Fibroblast of pulmonary artery (primary cell): ENCODE measurements at places on chromosomes 1 and 21.
A peak's percentile ranks its signal among the peaks of the same experiment; 100 is the strongest.

GRCh38 chr21:39196310-39196709 lies 13.1 kb upstream of the PSMG1 start:
- no peak for DNase-seq

DNA sequence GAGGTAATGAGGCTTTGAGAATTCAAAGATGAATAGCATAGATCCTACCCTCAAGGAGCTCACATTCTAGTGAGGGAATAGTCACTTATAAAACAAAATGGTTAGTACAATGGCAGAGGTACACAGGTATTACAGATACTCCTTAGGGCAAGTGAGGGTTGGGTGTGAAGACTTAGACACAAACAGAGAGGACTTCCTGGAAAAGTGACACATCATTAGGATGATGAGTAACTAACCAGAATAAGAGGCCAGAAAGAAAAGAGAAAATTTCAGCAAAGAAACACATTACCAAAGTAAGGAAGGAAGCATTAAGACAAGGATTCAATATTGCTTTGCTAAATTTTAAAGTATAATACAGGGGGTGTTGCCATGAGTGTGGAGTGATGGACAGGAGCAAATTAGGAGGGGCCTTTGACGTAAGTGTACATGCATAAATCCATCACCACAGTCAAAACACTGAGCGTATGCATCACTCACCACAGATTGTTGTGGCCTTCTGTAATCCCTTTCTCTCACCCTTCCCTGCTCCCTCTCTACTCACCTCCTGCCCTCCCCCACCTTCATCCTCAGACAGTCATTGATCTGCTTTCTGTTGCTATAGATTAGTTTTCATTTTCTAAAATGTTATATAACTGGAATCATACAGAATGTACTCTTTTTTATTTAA lies 7.9 kb downstream of the CD53 start:
- DNase-seq = no peak

DNA sequence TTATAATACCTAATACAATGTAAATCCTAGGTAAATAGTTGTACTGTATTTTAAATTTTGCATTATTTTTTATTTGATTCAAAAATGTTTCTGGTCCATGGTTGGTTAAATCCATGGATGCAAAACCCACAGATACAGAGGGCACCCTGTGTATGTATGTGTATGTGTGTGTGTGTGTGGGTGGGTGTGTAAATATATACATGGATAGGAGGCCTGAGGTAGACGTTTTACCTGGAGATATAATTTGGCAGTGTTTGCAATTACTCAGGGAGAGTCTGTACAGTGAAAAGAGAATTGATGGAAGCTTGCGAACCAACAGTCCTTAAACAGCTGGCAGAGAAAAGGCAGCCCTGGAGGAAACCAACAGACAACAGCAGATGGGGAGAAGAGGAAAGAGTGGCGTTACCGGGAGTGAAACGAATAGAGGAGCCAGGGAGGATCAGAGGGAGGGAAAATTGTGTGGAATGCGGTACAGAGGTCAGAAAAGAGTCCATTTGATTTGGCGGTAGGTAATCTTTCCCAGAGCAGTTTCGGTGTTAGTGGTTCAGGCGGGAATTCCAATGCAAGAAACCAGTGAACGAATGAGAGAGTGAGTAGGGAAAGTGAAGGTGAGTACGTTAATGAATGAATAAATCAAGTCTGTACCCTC lies 47.9 kb upstream of the NBL1 start:
- DNase-seq = no peak

DNA sequence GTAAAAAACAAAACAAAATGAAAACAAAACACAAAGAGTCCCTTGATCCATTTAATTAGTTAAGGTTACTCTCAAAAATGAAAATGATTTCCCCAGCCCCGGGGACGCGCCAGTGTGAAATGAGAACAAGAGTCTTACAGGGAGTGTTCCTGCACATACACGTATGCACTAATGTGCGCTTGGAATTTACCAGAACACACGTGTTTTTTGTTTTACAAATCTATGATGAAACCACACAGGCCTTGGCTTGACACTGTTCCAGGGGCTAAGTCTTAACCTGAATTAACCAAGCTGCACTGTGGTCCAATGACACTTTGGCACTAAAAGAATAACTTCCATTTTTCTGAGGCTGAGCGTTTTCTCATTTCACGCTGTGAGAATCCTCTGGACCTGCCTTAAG lies 63.7 kb downstream of the SLC45A1 start:
- DNase-seq = peak; percentile 28

DNA sequence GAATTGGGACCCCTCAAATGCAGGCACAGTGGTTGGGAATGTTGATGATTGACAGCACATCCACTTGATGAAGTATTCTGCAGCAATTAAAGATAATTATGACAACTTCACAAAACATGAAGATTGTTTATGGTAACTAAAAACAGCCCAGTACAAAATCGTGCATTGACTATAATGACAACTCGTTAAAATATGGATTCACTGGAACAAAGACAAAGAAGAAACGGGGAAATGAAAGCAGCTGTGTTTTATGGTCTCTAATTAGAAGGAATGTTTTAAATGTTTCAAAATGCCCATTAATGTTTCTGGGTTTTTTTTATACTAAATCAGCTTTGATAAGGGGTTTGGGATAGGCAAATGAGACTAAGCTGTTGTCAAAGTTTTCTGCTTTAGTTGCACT lies 36.1 kb downstream of the NIPAL3 start:
- DNase-seq = no peak

GRCh38 chr1:244391761-244392160 lies 59.9 kb downstream of the ADSS2 start:
- no peak for DNase-seq

DNA sequence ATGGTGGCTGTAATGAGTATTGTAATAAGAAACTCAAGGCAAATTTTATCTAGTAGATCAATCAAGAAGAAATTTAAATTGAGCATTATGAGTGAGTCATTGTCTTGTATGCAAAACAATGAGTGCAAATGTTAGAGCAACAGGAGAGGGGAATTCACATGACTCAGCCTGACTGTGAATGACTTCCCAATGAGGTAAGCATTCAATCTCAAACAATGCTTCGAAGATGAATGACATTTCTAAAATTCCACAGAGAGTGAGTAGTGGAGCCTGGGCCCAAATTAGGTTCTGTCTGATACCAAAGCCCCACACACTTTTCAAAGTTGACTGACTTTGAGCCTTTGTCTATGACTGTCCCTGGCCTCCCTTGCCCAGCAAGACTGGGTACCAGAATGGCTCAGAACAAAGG lies 738.0 kb downstream of the PTPRU start:
- peak; percentile 68 for DNase-seq

DNA sequence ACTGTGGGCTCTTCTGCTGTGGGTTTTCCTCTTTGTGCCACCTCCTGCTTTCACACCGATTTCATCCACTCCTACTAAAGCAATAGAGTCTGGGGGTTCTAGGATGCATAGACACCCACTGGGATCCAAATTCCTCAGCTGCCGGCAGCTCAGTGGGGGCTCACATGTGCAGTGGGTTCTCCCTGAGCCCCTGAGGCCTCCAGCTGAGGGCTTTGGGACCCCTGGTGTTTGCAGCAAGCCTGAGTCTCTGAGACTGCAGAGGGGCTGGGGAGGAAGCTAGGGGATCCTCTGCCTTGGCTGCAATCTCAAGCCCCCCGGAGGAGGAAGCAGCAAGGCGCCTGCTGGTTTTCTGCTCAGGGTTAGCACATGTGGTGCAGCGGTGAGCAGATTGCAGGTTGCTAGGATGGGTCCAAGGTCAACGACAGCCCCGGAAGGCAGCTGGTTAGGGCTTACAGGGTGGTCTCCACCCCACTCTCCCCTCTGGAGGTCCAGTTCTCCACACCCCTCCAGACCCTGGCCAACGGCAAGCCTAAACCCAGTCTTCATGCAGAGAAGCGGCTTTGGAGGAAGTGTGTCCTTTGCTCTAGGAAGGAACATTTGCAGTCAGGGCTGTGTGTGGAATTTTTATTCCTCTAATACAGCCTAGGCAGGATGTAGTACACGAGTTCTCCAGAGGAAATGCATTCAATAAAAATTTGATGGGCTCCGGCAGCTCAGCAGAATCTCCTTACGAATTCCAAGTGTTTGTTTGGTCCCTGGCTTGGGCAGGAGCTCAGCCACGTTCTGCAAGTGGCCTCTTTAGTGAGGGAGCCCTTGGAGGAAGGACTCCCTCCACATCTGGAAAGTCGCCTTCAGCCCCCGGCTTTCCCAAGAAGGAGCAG lies 269.1 kb upstream of the VAMP3 start:
- no peak for DNase-seq

- no peak for DNase-seq
Observed at GRCh38 chr1:181222972-181223505, 134.5 kb downstream of the IER5 start.

DNA sequence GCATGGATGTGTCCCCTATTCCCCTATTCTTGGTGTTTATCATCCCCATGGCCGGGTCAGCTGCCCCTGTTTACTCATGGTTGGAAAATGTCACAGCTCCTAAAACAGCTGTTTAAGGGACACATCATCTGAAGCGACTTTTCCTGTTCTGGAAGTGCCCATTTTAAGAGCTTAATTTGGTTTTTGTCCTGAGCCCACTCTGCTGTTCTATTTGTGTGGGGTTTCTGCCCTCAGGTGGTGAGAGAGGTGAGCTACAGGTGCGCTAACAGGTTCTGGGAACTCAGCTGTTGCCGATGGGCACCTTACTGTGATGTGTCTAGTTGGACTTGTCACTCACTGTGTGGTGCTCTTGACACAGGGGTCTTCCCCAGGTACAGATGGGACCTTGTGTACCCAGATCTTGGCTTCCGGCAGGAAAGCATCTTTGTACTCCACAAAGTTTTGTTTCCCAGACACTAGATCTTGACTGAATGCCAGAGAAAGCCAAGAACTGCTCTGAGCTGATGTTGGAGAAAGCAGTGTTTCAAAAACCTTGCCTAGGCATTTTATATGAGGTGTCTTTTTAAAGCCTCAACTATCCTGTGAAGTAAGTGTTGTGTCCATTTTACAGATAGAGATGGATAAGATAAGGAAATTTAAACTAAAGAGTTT lies 59.0 kb upstream of the CD1D start:
- peak; percentile 58 for DNase-seq

- DNase-seq = no peak
Observed at GRCh38 chr1:245650441-245650960, 495.7 kb downstream of the KIF26B start.

- DNase-seq = no peak
Observed at GRCh38 chr1:49397086-49397485, 620.4 kb upstream of the BEND5 start.

DNA sequence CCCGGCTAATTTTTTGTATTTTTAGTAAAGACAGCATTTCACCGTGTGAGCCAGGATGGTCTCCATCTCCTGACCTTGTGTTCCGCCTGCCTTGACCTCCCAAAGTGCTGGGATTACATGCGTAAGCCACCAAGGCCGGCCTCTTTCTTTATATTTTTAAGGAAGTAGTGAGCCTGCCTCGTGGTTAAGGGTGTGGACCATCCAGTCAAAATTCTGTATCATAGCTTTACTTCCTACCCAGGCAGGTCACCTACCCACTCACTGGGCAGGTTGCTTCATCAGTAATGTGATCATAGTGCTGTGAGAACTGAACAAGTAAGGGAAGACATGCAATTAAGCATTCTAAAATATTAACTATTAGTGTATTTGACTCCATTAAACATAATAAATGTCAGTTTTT lies 8.1 kb upstream of the ACOT7 start:
- DNase-seq = no peak

DNA sequence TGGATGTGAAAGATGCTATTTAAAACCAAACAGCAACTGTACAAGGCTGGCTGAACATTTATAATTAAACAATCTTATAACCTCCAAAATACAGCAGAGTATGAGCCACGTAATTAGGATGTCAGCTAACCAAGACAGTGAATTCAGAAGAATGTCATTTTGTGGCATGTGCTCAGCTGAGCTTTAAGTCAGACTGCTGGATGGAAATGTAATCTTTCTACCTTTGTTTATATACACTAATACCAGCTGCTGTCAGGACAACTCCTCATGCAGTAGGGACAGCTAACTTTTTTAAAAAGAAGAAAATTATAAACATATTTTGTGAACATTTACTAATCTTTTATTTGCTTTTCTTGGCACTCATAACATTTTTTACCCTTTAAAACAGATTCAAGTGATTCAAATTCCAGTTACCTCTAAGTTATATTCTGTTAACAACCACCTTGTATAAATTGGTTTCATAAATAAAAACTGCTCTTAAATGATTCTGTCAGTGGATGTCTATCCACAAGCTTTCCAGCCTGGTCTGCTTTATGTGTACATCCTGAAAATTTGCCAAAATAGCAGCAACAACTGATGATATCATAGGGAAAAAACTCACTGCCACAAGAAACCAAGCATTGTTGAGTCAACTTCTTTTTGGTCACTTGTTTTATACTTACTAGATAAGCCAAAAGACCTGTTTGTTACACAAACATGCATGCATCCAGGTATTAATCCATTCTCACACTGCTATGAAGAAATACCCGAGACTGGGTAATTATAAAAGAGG lies 36.1 kb downstream of the DPH5 start:
- DNase-seq = peak; percentile 89

DNA sequence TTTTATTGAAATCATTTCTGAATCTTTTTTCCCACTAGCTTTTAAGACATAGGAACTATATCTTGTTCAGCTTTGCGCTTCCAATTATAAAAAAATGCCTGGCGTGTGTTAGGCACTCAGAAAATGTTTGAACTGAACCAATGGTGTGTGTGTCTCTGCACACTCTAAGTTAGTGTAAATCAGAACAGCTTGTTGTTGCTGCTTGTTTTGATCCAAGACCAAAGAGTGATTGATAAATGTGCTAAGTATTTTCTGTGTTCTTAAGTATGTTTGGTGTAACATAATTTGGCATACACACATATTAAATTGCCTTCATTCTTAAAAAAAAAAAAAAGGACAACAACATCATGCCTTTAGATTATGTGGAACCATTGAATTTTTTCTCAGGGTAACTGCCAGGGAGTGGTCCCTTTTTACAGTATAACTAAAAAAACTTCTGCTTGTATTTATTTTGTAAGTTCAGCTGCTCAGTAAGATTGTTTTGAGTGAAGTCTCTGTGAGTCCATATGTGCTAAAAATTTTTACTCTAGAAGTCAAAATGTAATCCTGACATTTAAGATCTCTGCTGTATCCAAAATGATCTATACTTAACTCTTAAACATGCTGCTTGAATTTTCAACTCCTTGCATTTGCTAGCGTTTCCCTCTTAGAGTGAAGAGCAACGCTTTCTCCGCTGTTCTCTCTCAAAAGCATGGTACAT lies 8.7 kb downstream of the CD55 start:
- no peak for DNase-seq

DNA sequence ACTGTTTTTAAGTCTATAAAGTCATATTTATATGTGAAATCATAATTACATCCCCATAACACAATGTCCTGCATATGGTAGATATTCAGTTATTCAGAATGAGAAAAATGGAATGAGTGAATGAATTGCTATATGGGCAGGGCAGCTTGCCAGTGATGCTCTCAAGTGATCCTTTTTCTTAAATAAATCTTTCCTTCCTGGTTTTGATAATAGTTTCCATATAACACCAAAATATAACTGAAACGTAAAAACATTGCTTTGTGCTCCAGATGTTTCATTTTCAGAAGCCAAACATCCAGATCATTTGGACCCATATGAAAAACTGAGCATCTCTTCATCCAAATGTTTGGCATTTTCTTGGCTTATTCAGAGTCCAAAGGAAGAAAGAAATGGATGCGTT lies 30.2 kb upstream of the RGS8 start:
- no peak for DNase-seq
